ENCODE measurements at places on chromosomes 12 and 14.
A peak's percentile ranks its signal among the peaks of the same experiment; 100 is the strongest.

DNA sequence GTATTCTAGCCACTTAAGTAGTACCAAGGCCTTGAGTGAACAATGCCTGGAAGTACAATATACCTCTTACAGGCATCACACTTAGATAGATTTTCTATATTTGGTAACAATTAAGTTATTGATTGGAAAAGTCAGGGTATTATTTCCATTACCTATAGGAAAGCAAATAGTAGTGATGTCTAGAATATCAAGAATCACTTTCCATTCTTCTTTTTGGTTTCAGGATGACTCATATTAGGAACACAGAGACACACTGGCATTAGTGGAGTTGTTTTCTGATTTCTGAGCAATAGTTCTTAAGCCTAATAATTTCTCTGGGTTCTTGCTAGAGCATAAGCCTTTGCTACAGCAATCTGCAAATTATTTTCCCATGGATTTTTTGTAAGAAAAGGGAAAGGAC, 1640.0 kb upstream of the SEL1L start:
- DNase-seq, result no peak

DNA sequence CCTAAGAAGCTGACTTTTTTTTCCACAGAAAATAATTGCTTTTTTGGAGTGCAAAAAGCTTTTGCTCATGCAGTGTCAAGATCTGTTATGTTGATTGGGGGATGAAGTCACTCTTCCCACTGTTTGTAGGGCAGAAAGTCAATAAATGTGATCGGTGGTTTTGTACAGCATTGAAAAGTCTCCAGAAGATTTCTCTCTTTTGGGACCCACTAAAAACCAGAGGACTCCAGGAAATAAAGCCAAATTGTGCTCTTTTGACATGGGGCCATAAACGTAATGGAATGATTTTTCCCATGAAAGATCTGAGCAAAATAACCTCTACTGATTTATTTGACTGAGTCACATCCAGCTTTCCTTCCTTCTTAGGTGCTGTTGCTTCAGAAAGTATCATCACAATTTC, 122.5 kb downstream of the SNAPC1 start:
- DNase-seq, result no peak

GRCh38 chr12:5557906-5558305, 126.0 kb downstream of the NTF3 start:
- DNase-seq, result no peak

GRCh38 chr14:90458536-90458935, 61.7 kb downstream of the CALM1 start:
- DNase-seq, result no peak

- no peak for DNase-seq
Measured at GRCh38 chr12:5232291-5232690, 188.6 kb downstream of the KCNA5 start.

- no peak for DNase-seq
Measured at GRCh38 chr12:6763380-6763779, 2.8 kb upstream of the PTMS start.

- no peak for DNase-seq
Measured at GRCh38 chr14:105193916-105194782, 13.0 kb upstream of the NUDT14 start.

DNA sequence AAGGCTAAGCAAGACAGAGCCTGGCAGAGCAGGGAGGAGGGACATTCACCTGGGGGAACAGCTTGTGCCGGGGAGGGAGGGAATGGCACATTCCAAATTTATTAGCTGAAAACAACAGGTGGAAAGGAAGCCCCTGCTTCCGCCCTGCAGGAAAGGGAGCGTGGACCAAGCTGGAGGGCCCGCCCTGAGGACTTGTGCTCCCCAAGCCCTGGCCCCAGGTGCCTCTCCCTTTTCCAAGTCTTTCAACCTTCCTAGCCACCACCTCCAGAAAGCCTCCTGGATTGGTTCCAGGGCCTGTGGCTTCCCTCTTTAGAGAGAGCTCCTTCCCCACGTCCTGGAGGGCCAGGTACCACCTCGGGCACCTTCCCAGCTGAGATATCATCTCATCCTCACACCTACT, 2.7 kb downstream of the DEGS2 start:
- DNase-seq, result no peak

- DNase-seq, result no peak
Measured at GRCh38 chr12:14982562-14982961, 9.7 kb downstream of the PDE6H start.

DNA sequence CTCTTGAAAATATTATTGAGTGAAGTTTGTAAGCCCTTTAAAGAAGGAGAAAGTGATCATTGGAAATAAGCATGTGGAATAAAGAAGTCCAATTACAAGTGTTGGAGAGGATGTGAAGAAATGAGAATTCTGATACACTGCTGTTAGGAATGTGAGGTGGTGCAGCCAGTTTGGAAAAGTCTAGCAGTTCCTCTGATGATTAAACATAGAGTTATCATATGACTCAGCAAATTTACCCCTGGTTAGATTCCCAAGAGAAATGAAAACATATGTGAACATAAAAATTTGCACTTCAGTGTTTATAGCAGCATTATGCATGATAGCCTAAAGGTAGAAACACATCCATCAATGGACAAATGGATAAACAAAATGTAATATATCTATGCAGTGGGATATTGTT, 319.9 kb downstream of the AEBP2 start:
- peak; percentile 10 for DNase-seq

DNA sequence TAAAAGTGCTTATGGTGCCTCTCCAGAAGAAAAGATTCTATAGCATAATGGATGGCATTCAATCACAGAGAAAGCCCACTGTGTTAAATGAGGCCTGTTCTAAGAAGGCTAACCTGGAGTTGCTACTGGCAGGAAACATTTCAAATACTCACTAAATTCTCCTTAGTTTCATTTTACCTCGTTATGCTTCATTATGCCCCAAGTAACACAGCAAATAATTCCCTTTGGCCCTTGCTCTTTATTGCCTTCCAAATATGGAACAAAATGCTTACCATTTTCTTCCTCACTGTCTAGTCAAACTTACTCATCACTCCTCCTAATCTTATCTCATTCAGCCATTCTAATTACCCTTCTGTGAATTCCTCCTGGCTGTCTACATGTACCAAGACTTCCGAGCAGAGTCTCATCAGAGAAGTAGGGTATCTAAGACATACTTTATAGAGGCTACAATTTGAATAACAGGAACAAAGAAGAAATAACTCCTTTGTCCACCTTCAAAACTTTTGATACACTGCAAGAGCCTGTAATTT, 292.1 kb upstream of the CLEC14A start:
- no peak for DNase-seq

- no peak for DNase-seq
Measured at GRCh38 chr12:5898874-5899273, 46.2 kb downstream of the ANO2 start.

- DNase-seq, result peak; percentile 77
Measured at GRCh38 chr12:91778938-91779400, 366.7 kb downstream of the BTG1 start.

DNA sequence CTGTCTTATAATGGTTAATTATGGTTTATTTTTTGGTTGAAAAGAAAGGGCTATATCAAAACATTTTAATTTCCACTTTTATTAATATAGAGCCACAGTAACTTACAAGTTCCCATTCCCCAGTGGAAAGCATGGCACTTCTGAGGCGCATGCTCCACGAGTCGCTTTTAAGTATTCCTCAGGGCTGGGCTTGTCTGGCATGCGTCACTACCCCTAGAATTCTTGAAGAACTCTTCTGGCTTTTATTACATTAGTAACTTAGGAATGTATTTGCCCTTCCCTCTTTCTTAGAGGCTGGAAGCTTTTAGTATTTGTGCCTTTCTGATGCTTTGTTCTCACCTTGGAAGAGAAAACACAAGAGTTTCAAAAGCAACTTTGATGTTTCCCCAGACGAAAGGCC, 81.1 kb downstream of the ESR2 start:
- no peak for DNase-seq

GRCh38 chr14:84584511-84584910, 945.4 kb upstream of the FLRT2 start:
- DNase-seq, result no peak

DNA sequence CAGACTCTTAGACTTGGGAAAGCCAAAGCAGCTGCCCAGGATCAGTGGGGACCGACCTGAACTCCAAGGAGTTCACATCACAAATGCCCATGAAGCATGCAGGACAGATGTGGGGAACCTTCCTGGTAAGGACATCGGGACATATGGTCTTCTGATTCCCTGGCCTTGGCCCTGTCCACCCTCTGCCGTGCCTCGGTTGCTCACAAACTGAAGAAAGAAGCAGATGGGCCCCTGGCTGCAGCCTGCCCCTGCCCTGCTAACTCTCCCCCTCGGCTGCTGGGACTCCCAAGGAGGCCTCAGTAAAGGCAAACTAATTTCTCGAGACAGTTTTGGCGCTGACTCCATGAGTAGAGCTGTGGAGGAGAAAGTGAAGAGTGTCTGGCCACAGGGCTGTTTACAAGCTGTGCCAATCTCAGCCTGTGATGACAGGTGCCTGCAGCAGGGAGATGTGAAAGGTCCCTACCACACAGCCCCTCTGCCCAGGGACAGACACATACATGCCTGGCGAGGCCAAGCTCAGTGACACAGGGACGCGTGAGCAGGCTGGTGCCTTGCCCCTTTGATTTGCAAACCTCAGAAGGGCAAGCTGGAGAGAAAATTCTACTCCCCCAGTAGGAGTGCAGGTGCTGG, 48.6 kb downstream of the ISCA2 start:
- no peak for DNase-seq

GRCh38 chr12:47863985-47864384, 40.8 kb downstream of the VDR start:
- peak; percentile 41 for DNase-seq

DNA sequence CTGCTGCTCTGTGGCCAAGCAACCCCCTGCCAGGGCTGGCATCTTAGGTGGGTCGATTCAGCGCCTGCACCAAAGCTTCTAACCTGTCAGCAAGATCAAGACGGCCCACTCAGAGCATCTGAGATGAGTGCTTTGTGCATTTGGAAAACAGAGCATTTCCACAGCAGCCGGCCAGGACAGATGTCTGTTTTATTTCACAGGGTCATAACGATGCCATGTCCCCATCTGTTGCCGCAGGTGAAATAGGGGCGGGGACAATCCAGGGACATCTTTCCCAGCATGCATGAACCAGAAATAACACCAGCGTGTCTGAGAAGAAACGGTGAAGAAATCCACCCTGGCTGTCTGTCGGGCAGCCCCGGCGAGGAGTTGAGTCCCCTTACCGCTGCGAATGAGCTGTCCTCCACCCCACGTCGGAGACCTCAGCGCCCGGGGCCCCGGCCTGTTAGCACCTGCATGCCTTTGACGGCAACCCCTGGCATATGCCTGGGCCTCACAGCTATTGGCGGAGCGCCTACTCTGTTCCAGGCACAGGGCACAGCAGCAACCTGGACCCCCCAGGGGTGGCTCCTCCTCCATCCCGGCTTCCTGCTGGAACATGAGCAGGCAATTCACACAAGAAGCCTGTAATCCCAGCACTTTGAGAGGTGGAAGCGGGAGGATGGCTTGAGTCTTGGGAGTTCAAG, 30.6 kb upstream of the ULK1 start:
- no peak for DNase-seq

GRCh38 chr12:64826234-64826633, 1.8 kb downstream of the TBC1D30 start:
- DNase-seq, result no peak

GRCh38 chr12:98918176-98918863, 273.2 kb downstream of the APAF1 start:
- DNase-seq, result no peak

DNA sequence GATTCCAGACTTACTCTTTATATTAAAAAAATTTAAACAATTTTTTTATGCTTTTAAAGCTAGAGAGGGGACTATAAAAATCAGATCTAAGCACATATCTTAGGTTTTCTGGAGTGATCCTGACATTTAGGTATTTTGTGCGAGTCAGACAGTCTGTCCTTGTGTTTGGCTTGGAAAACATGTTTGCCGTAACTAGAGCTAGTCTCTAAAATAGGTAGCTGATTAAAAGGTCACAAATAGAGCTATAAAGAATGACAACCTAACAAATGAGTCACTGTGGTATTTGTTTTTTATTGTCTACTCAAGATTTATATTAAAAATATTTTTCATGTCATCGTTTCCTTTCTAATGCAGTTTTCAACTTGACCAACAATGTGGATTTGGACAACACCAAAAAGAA, 73.4 kb downstream of the MNAT1 start:
- no peak for DNase-seq

DNA sequence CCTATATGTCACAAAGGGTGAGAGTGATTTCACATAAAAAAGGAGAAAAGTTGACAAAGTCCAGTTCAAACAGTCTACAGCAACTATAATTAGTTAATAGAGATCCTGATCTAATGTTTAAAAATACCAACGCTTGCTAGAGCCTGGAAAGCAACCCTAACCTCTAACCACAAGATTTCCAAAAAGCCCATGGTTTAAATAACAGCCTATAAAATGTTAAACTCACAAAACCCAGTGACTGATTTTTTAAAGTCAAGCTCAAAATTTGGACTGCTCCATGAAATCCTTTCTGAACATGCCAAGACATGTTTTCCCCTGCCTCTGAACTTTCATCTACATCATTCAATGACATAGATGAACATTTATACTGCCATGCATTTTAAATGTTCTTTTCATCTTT, 81.6 kb downstream of the PLEKHG7 start:
- peak; percentile 20 for DNase-seq

DNA sequence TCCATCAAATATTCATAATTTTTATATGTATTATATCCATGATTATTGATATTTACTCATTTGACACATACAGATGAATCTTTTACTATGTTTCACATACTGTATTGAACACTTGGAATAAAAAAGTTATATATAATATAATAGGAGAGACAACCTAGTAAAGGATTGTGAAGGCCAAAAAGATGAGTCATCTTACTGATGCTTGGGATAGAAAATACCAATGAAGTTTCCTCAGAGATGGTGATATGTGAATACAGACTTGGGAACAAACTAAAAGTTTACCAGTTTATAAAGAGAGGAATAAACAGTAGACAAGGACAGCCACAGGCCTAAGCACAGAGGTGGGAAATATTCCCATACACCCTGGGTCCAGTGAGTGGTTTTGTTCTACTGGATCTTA, 743.9 kb upstream of the FLRT2 start:
- DNase-seq, result no peak

DNA sequence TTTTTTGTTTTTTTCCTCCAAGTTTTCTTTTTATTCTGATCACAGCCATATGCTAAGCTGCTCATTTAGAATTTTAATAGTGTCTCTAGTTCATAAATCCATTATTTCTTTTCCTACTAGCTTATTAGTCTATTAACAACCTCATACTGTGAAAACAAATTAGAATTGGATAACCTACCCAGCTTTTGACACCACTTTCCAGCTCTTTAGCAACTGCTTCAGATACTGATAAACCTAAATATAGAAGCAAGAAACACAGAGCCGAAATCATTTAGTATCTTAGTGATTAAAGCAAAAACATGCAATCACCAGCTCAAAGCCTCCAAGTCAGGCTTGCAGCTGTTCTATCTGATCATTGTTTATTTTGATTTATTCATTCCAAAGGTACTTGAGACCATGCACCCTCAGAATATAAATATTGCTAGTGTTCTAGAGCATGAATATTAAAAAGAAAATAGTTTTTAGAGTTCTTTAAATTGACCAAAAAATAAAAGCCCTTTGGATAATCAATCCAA, 121.5 kb downstream of the STXBP6 start:
- DNase-seq, result no peak

GRCh38 chr12:50640321-50640939, 123.5 kb upstream of the ATF1 start:
- no peak for DNase-seq

Data from RWPE1 (cell line).